Mesothelial cell of epicardium (in vitro differentiated cells): ENCODE measurements at places on chromosomes 6 and 20.

DNA sequence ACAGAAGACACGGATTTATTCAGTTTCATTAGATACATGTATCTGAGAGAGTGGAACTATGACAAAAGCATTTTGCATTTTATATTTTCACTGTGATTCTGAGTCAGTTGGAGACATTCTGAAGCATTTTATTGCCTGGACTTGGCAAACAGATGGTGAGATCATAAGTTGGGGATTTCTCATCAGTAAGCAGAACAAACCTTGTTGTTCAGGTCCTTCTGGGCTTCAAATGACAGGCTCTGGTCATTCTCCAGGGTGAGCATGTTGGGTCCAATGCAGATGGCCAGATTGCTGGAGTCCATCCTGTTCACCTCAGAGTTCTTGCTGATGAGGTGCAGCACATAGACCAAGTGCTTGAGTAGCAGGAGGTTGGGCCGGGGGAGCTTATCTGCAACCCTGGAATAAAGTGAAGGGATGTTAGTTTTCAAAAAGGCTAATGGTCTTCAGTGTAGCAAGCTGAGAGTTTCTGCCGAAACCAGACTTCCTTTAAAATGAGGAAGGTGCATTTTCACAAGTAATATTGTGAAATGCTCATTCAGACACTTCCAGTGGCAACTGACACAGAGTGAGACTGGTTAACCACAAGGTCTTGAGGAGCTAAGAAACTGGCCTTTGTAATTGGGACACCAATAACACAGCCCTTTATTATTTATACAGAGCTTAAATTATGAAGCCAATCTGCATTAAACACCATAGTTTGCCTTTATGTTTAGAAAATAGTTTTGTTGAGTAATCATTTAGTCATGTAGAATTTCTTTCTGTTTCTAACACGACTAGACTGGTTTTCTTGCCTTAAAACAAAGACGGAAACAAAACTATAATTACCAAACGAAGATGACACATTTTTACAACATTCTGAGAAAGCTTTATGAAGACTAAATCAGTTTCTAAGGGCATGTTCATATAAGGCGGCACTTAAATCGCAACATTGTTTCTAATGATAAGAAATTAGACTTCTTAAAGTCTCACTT lies 5.6 kb downstream of the TAGAP start:
- DNase-seq, result no peak

GRCh38 chr6:111187874-111188273 lies 100.6 kb downstream of the SLC16A10 start:
- no peak for DNase-seq

DNA sequence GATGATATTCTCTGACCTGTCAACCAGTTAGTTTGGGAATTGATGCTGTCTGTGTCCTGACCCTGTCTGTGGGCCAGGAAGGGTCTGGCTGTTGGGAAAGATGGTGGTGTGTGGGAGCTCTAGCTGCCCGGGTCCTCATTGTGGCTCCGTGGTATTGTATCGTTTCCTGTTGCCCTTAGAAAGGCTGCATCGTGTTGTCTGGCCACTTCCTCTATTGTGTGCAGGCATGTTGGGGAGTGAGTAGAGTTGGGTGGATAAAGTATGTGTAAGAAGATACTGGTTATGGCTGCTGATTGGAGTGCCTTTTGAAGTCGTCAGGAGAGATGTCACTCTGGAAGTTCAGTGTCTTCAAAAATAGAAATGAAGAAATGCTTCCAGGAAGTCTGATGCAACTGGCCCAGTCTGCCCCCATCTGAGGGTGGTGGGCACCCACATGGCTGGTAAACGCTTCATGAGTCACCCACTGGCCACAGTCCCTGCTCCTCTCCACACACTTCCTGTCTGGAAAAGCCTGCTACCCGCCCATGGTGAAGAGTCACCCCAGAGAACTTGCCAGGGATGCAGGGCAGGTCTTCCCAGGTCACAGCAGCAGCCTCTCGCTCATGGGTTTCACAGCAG lies 27.9 kb downstream of the PPARD start:
- no peak for DNase-seq

DNA sequence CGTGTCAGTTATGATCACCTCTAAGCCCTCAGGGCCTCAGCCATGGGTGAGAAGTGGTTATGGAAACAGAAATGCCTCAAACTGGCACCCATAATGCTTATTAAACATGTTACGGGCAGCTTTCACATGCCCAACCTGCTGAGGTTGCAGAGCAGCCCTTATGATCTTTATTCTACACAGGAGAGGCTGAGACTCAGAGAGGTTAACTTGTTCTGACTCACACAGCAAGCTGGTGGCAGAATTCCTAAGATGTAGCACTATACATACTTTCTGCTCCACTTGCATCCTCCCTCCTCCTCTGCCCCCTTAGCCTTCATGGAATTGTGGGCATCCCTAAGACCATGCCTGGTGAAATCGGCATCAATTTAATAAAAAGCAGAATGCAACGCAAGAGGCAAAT lies 34.7 kb upstream of the IGF2R start:
- no peak for DNase-seq

DNA sequence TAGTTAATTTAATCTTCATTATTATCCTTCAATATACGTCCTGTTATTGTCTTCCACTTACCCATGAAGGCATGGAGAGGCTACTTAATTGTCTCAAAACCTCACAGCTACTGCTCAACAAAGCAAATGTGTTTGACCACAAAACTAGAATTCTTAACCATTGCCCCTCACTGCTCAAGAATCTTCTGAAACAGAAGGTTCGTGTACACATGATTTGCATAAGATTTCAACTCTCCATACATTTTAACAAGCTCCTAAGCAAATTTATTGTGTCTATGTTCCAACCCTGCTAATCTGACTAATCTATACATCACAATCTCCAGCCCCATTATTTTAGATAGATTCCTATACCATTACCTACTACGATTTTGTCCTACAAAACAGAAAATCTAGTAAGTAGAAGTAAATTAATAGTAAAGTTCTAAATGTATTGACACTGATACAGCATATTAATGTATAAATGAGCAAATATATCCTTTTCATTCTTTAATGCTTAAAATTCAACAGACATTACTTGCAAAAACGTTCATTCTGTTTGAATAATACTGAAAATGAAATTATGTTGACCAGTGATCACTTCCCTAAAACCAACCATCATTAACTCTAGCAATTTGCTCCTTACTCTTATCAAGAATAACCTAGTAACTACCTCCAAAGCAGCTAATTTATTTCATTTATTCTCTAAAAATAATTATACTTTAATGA lies 89.7 kb upstream of the RNF217 start:
- DNase-seq, result no peak

DNA sequence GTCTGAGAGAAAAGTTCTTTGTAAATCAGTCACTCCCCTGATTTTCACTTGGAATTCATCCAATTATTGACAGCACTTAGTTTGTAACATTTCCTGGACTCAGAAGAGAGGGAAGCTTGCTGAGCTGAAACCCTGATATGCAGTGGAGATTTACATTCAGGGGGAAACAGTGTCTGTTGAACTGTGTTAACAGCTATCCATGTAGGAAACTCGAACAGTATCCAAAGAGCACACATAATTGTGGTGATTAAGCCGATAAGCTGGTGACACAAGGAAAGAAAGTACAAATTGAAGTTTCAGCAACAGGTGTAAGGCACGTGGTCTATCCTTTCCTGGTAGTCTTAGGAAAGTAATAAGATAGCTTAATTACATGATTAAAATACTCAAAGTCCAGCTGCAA lies 78.1 kb upstream of the FLRT3 start:
- no peak for DNase-seq

GRCh38 chr6:42110683-42111082 lies 31.7 kb downstream of the C6orf132 start:
- DNase-seq, result no peak

DNA sequence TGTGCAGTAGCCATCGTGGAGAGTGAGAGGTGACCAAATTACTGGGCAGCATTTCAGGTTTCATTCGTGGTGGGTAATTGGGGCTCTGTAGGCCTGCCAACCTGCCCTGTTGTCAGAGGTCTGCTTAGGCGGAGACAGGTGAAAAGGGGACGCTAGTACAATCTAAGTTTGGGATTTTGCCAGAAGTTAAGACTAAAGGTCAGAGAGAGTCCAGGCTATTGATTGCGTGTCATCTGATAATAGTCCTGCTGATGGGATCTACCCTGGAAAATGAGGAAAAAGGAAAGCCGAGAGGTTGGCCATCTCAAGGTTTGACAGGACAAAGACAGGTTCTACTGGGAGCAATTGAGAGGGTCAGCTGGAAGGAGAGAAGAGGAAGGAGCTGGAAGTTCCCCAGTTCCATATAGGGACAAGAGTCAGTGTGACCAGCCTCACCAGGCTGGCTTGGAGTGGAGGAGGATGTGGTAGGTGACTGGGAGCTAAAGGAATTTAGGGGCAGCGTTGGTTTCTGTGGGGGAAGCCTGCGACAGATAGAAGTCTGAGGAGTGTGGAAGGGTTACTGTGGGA lies 10.9 kb downstream of the ARFGEF2 start:
- DNase-seq, result no peak

DNA sequence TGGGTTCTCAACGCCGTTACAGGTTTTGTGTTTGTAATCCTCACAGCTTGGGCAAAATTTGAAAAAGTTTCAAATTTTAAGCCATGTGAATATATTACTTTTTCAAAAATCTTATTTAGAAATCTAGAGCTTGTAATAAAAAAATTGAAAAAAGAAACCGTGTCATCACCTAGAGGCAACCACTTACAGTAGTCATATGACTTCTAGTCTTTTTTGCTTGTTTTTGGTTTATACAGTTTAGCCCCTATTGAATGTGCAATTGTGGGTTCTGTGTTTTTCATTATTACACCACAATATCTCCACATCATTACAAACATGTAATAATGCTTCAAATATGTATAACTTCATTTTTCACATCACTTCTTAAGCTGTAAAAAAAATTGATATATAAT lies 888 bp downstream of the DYNLRB1 start:
- DNase-seq, result no peak

DNA sequence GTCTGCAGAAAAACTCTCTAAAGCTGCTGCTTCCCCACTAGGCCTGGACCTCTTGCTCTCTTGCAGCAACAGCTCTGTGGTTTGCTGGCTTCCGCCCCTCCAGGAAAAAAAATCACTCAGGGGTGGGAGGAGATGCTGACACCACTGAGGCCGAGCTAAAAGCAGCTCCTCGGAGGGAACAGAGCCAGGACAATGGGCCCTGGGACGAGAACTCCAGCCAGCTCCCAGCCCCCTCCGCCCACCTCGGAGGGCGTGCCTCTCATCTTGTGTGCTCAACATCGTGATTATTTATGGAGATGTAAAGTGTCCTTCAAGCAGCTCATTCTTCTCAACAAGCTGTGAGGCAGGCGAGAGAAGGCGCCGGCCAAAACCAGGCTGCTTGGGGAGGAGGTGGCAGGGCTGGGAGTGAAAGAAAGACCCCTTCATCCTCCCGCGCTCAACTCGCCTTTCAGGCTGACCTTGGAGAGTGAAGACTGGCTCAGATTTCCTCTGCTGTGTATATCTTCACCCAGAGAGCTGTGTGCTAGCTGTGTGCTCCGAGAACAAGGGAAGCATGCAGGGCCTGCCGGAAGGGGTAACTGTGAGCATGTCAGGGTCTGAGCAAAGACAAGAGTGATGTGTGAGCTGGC lies 53.5 kb upstream of the LRFN2 start:
- DNase-seq, result no peak
